Stimulated activated CD8-positive, alpha-beta memory T cell treated with anti-CD3 and anti-CD28 coated beads, Interleukin-15, amount 100 ng/mL, for 24 hours (primary cell): ENCODE measurements at places on chromosomes 1 and 21.

DNA sequence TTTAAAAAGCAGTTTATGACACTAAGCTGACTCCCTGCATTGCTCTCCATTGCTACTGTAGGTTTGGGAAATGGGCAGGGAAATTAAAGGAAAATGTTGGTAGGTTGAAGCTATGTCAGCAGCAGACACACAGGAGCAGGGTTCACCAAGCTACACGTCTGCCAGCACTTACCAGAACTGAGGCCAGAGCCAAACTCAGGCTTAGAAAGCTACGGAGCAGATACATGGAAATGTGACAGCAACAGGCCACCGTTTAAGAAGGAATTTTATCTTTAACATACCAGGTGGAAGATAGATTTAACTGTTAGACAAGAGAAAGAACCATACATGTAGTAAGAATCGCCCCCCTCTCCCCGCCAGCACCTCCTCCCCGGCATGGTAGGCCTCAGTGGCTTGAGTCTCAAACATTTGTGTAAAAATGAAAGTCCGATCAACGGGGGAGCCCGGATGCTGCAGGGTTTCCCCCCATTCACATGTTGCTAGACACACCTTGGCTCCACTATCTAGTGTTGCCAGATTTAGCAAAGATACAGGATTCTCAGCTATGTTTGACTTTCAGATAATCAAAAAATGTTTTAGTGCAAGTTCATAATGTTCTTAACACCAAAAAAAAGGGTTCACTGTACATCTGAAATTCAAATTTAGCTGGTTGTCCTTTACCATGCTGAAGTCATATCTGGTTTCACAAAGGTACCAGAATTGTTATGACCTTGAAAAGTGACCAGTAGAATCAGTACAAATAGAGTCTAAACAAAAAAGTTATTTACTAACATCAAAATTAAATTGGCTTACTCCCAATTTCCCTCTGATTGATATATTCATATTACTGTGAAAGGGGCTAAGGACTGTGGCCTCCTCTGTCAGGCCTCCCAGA, 6.7 kb downstream of the OR2T11 start:
- no peak for DNase-seq

- DNase-seq: no peak
These were observed 56.9 kb downstream of the LDLRAD2 start for GRCh38 chr1:21868941-21869454.

- no peak for DNase-seq
These were observed 827 bp downstream of the FMN2 start for GRCh38 chr1:240092301-240093119.

- DNase-seq: no peak
These were observed 2.1 kb downstream of the LEPR start for GRCh38 chr1:65422241-65423203.

GRCh38 chr1:4084048-4084431, 184.0 kb upstream of the C1orf174 start:
- DNase-seq: no peak

- no peak for DNase-seq
These were observed 48.8 kb downstream of the ARHGEF10L start for GRCh38 chr1:17588048-17588871.

GRCh38 chr21:32062591-32063227, 189.9 kb downstream of the HUNK start:
- DNase-seq: no peak

DNA sequence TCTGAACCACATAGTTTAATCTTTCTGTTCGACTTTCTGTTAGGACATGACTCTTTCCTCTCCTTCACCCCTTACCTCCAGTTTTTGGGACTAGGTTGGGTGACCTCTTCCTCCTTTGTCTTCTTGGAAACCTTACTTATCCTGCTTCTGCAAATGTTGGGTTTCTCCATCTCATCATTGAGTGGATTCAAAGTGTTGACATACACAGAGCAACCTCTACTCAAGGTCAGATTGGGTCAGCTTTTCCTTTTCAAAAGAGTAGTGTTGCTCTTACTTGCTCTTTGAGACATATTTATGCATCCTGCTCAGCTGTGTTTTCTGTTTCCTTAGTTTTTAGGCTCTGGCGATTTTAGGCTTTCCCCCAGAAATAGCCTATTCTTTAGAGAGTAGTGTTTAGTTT, 3.7 kb downstream of the CAMTA1 start:
- DNase-seq: no peak
